Purkinje cell (primary cell): ENCODE measurements at places on chromosomes 3 and 15. TPM values are rescaled to one million over a fixed set of nuclear protein-coding genes. Genes with fewer than 3 reads are reported as not detected.

The GASK1A gene
- polyA plus RNA-seq: 2.2 and 2.6 TPM in 2 replicates

The ANKRD63 gene
- polyA plus RNA-seq: not detected in 2 replicates

The ACP3 gene
- not detected in 2 replicates for polyA plus RNA-seq

The IFT80 gene
- 33.6 and 48.5 TPM in 2 replicates for polyA plus RNA-seq

The PIGX gene
- 35.6 and 43.2 TPM in 2 replicates for polyA plus RNA-seq

The COLQ gene
- polyA plus RNA-seq: not detected in 2 replicates

The TUSC7 gene
- polyA plus RNA-seq: 5.7 TPM in 1 of 2 replicates, not detected in the other

The C3orf52 gene
- polyA plus RNA-seq: not detected in 2 replicates

The TUSC2 gene
- polyA plus RNA-seq: 26.1 and 26.6 TPM in 2 replicates

The ALDH1L1 gene
- 4.2 and 4.9 TPM in 2 replicates for polyA plus RNA-seq

The CHL1 gene
- 25.2 and 62.3 TPM in 2 replicates for polyA plus RNA-seq

The ZDHHC23 gene
- polyA plus RNA-seq: 14.7 and 21.2 TPM in 2 replicates

The ROPN1 gene
- polyA plus RNA-seq: 2.9 TPM in 1 of 2 replicates, not detected in the other

The FBXW12 gene
- 0.17 TPM in 1 of 2 replicates, not detected in the other for polyA plus RNA-seq

The KBTBD13 gene
- polyA plus RNA-seq: not detected in 2 replicates

The ATP13A5 gene
- not detected in 2 replicates for polyA plus RNA-seq

The EFCC1 gene
- not detected in 2 replicates for polyA plus RNA-seq

The RTP3 gene
- not detected in 2 replicates for polyA plus RNA-seq

The UBR1 gene
- polyA plus RNA-seq: 14.7 and 21.0 TPM in 2 replicates

The EBLN2 gene
- 1.8 TPM in 1 of 2 replicates, not detected in the other for polyA plus RNA-seq

The TMEM115 gene
- 19.6 and 24.4 TPM in 2 replicates for polyA plus RNA-seq

The FAH gene
- 7.5 and 9.4 TPM in 2 replicates for polyA plus RNA-seq
